ENCODE measurements at places on chromosomes 4 and X.

DNA sequence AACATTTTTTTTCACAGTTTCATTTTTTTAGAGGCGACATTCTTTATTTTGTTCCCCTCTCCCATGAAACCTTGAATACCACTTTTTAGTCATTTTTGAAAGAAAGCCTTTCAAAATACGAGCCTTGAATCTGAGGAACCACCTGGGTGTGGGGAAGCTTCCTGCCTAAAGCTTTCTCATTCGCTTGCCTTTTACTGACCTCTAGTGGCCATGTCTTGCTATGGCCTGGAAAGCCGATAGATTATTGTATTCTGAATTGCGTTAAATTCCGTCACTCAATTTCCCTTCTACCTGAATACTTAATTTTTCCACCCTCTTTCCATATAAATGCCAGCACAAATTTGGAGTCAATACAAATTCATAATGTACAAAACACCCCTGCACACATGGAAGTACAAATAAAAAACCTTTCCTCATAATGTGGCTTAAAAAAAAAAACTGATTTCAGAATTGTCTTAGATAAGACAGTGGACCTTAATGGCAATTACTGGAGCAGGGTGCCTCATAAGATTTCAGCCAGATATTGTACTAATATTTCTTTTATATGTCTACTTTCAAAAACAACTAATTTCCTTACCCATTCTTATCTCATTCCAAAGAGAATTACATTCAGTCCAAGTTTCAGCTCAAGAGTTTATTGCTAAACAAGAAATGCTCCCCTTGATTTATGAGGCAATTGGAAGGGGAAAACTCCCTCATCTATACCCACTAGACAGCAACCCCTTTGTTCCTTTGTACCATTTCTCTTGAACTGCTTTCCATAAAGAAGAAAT, 217.9 kb downstream of the CENPC start:
- no peak for DNase-seq
- no peaks in the 10 kb centered on the region for H3K36me3 ChIP-seq
- H3K4me1 ChIP-seq = no peaks in the 10 kb centered on the region

- H3K4me1 ChIP-seq = no peaks in the 10 kb centered on the region
- H3K27me3 ChIP-seq = no peaks in the 10 kb centered on the region
- no peaks in the 10 kb centered on the region for H3K36me3 ChIP-seq
- no peak for DNase-seq
Measured at GRCh38 chr4:37735578-37735977, 49.4 kb upstream of the RELL1 start.

- no peak overlapping the region for H3K4me3 ChIP-seq
- H3K36me3 ChIP-seq = no peaks in the 10 kb centered on the region
- H3K4me1 ChIP-seq = no peaks in the 10 kb centered on the region
- DNase-seq = no peak
- H3K27ac ChIP-seq = no peak overlapping the region
Measured at GRCh38 chrX:105190252-105190853, 30.1 kb downstream of the TEX13A start.

- H3K4me3 ChIP-seq = no peak overlapping the region
- no peaks in the 10 kb centered on the region for H3K27me3 ChIP-seq
- H3K4me1 ChIP-seq = no peaks in the 10 kb centered on the region
Measured at GRCh38 chr4:171583790-171584189, 229.4 kb upstream of the GALNTL6 start.

- H3K27me3 ChIP-seq = no peaks in the 10 kb centered on the region
- H3K36me3 ChIP-seq = no peaks in the 10 kb centered on the region
- no peaks in the 10 kb centered on the region for H3K4me1 ChIP-seq
- H3K4me3 ChIP-seq = no peak overlapping the region
- DNase-seq = no peak
Measured at GRCh38 chrX:112761242-112762207, 79.1 kb downstream of the AMOT start.

DNA sequence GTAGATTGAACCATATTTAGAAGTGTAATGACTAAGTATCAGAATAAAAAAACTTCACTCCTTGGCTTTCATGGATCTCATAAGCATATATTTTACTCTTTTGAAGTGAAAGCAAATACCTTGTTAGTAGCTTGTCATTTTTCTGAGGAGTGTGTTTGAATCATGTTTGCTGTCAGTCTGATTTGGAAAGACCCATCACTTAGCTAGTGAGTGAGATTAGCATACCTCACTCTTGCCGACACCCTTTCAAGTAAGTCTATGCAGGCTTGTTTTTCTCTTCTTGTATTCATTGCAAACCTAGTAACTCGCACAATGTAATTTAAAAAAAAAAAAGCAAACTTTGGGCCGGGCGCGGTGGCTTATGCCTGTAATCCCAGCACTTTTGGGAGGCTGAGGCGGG, 360.0 kb downstream of the ARHGAP24 start:
- H3K4me3 ChIP-seq = no peak overlapping the region
- DNase-seq = no peak
- no peak overlapping the region for H3K27ac ChIP-seq
- H3K27me3 ChIP-seq = no peaks in the 10 kb centered on the region

GRCh38 chr4:184097241-184097605, 120.5 kb downstream of the ENPP6 start:
- H3K27ac ChIP-seq = no peak overlapping the region
- H3K4me3 ChIP-seq = peak overlapping the region; percentile 37
- H3K27me3 ChIP-seq = no peaks in the 10 kb centered on the region
- H3K4me1 ChIP-seq = no peaks in the 10 kb centered on the region

DNA sequence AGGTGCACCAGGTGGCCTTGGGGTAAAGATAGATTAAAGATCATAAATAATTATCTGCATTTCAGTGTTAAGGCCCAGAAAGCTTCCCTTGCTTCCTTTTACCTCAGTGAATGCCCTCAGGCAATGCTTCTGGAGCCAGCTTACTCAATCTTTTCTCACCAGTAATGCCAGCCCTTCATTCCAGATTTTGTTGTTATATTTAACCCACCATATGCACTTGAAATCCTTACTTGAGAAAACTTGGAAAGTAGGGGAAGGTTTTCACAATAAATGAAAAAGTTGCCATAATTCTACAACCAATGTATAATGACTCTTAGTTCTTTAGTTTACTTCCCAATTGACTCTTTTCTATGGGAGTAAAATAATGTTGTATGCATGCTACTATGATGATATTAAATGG, 17.1 kb upstream of the PBDC1 start:
- H3K27me3 ChIP-seq = no peaks in the 10 kb centered on the region
- no peaks in the 10 kb centered on the region for H3K36me3 ChIP-seq
- H3K27ac ChIP-seq = no peak overlapping the region
- no peak overlapping the region for H3K4me3 ChIP-seq
- no peaks in the 10 kb centered on the region for H3K4me1 ChIP-seq
- no peak for DNase-seq

- H3K4me3 ChIP-seq = no peak overlapping the region
- no peak overlapping the region for H3K27ac ChIP-seq
- H3K4me1 ChIP-seq = no peaks in the 10 kb centered on the region
- H3K36me3 ChIP-seq = no peaks in the 10 kb centered on the region
- no peak for DNase-seq
Measured at GRCh38 chr4:177483760-177484159, 41.5 kb upstream of the AGA start.

GRCh38 chrX:67651437-67652142, 107.8 kb downstream of the AR start:
- no peak overlapping the region for H3K27ac ChIP-seq
- no peaks in the 10 kb centered on the region for H3K4me1 ChIP-seq
- H3K4me3 ChIP-seq = no peak overlapping the region
- no peak for DNase-seq
- H3K36me3 ChIP-seq = no peaks in the 10 kb centered on the region
